ENCODE measurements at places on chromosomes 6 and 20.

GRCh38 chr20:49508435-49509199 lies 26.1 kb upstream of the KCNB1 start:
- DNase-seq: peak; percentile 49

GRCh38 chr6:87908978-87909811 lies 138.4 kb upstream of the SPACA1 start:
- DNase-seq: no peak

DNA sequence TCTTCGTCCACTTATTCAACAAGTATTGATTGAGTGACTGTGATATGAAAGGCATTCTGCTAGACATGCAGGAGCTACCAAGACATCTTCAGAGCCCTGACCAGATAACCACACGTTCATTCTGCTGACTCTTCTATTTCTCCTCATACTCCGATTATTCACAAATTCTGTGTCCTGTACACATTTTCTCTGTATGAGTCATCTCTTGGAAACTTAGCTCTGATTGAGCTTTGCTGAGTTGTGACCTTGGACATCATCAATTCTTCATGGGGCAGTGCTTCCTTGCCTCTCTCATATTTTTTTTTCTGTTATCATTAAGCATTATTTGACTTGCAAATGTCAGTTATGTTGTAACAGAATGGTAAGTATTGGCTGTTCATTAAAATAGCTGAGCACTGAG lies 351.6 kb upstream of the CNR1 start:
- no peak for DNase-seq

DNA sequence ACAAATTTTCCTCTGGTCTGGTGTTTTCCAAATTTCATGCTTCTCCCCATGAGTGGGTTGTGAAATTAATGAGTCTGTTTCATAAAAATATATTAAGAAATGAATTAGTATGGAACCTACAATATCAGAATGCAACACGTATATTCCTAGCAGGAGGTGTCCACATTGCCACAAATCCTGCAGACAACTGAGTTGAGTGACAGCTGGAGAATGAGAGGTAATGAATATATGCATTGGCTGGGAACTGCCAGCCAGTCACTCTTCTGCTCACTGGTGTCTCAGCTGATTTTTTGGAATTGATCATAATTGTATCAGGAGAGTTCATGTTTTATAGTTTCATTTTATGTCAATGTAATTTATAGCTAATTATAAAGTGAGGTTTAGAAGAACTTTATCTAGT lies 6.3 kb upstream of the ARFGEF3 start:
- DNase-seq: no peak

DNA sequence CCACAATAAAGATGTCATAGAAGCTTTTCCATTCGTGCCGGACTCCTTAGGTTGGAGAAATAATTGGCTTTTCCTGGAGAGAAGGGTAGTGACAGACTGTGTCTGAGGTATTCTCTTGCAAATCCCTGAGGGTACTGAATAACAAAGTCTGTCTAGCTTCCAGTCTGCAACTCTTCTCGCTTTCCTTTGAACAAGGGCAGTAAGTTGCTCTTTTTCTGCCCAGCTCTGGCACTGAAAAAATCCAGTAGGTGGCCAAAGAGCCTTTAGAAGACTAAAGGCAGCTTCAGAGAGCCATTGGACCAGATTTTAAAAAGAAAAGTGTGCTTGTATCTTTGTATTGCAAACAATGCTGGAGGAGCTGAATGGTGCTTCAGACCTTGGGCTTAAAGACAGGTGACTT lies 20.7 kb upstream of the RREB1 start:
- no peak for DNase-seq

GRCh38 chr6:136635615-136636014 lies 85.4 kb upstream of the MAP7 start:
- no peak for DNase-seq

Data from SHP77 treated with DMSO at 0.1 percent for 48 hours (cell line).